ENCODE measurements at places on chromosomes 4 and X. TPM values are rescaled to one million over a fixed set of nuclear protein-coding genes. Genes with fewer than 3 reads are reported as not detected.

NUDT11 gene
- 0.44 TPM for polyA plus RNA-seq

PRRG3 gene
- polyA plus RNA-seq: 0.63 TPM

CXCL3 gene
- polyA plus RNA-seq: 77.7 TPM

TCEAL5 gene
- polyA plus RNA-seq: 0.12 TPM

CXCL6 gene
- 4.2 TPM for polyA plus RNA-seq

MXRA5 gene
- polyA plus RNA-seq: 0.55 TPM

IBSP gene
- not detected for polyA plus RNA-seq

APELA gene
- 0.35 TPM for polyA plus RNA-seq

POU4F2 gene
- not detected for polyA plus RNA-seq

LRCH2 gene
- 2.1 TPM for polyA plus RNA-seq

TMSB15B gene
- 3.3 TPM for polyA plus RNA-seq

LETM1 gene
- polyA plus RNA-seq: 22.6 TPM

ZNF711 gene
- polyA plus RNA-seq: 0.58 TPM

ARHGEF9 gene
- 5.8 TPM for polyA plus RNA-seq

KLB gene
- polyA plus RNA-seq: 0.06 TPM

SAGE1 gene
- not detected for polyA plus RNA-seq

GAGE1 gene
- not detected for polyA plus RNA-seq

DOK7 gene
- polyA plus RNA-seq: 2.3 TPM

RPGR gene
- 27.1 TPM for polyA plus RNA-seq

UFSP2 gene
- polyA plus RNA-seq: 17.7 TPM

PDLIM3 gene
- polyA plus RNA-seq: 25.8 TPM

PIR gene
- polyA plus RNA-seq: 12.8 TPM

IRS4 gene
- polyA plus RNA-seq: 0.05 TPM

MAGIX gene
- 19.0 TPM for polyA plus RNA-seq

PCDH7 gene
- polyA plus RNA-seq: 0.75 TPM

HHIP gene
- 11.6 TPM for polyA plus RNA-seq

IGBP1 gene
- 38.1 TPM for polyA plus RNA-seq

ZXDB gene
- polyA plus RNA-seq: 2.5 TPM

VCX2 gene
- not detected for polyA plus RNA-seq

CYLC1 gene
- polyA plus RNA-seq: not detected

TMPRSS11B gene
- 0.10 TPM for polyA plus RNA-seq

KCNIP4 gene
- polyA plus RNA-seq: not detected

SPP1 gene
- 196 TPM for polyA plus RNA-seq

HS3ST1 gene
- polyA plus RNA-seq: 9.4 TPM

P2RY4 gene
- 0.08 TPM for polyA plus RNA-seq

FRMPD3 gene
- 0.20 TPM for polyA plus RNA-seq

MEPE gene
- polyA plus RNA-seq: not detected

NIPAL1 gene
- polyA plus RNA-seq: 0.76 TPM

PPARGC1A gene
- 1.6 TPM for polyA plus RNA-seq

PRDM8 gene
- polyA plus RNA-seq: 1.3 TPM

ABCG2 gene
- polyA plus RNA-seq: 1.2 TPM

COL4A6 gene
- polyA plus RNA-seq: 0.57 TPM

GRPEL1 gene
- 28.5 TPM for polyA plus RNA-seq

DIPK2B gene
- polyA plus RNA-seq: 6.8 TPM

PF4V1 gene
- polyA plus RNA-seq: not detected

LDB2 gene
- polyA plus RNA-seq: 18.1 TPM

UTP3 gene
- 32.0 TPM for polyA plus RNA-seq

SLC9A7 gene
- polyA plus RNA-seq: 1.2 TPM

Measured in lung (tissue), 17 donors.